NCI-H510A (cell line): ENCODE measurements at places on chromosomes 16 and 17.

- no peak for DNase-seq
These were observed 743 bp downstream of the SHCBP1 start for GRCh38 chr16:46620266-46621005.

GRCh38 chr17:35345926-35346771, 27.3 kb downstream of the SLFN11 start:
- no peak for DNase-seq

DNA sequence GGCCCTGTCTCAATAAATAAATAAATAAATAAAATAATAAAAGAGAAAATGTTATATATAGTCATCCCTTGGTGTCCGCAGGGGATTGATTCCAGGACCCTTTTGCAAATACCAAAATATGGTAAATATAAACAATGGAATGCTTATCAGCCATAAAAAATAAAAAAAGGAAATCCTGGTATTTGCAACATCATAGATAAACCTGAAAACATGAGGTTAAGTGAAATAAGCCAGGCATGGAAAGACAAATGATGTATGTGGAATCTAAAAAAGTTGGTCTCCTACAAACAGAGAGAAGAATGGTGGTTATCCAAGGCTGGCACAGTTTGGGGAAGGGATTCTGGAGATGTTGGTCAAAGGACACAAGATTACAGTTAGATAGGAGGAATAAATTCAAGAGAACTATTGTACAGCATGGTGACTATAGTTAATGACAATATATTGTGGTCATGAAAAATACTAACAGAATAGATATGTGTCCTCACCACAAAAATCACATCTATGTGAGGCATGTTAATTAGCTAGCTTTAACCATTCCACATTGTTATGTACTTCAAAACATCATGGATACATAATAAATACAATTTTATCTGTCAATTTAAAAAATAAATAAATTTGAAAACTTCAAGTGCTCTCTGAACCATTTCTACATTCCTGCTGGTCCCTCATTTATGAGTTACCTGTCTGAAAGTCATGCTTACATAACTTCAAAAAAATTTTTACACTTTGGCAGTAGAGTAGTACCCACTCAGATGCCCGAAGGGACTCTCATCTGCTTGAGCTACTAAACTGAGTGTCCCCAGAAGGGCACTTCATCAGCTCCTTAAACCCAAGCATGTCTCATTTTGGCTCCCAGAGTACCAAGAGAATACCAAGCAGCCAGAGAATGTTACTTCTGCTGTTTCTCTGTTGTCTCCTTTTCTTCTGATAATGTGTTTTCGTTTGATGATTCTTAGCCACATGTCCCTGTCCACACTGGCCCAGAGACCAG, 26.6 kb downstream of the N4BP1 start:
- DNase-seq = no peak

DNA sequence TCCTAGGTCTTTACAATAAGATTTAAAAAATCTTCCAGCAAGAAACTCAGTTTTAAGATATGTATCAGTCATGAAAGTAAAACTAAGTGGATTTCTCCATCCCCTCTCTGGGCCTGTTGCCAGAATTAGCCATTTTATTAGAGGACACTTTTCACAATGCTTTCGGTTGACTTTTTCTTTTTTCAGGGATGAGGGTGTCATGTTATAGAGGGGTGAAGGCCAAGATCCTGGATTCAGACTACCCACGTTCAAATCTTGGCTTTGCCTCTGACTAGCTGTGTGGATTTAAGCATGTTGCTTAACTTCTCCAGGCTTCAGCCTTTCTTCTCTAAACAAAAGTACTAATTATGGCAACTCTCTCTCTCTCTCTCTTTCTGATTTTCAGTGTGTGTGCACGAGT, 111.7 kb upstream of the COX10 start:
- no peak for DNase-seq

- DNase-seq = no peak
These were observed 144.4 kb downstream of the PCTP start for GRCh38 chr17:55895112-55895759.

- peak; percentile 44 for DNase-seq
These were observed 28.6 kb upstream of the METRNL start for GRCh38 chr17:83050651-83051395.

GRCh38 chr17:42660692-42661345, 1.7 kb downstream of the TUBG2 start:
- DNase-seq = no peak

DNA sequence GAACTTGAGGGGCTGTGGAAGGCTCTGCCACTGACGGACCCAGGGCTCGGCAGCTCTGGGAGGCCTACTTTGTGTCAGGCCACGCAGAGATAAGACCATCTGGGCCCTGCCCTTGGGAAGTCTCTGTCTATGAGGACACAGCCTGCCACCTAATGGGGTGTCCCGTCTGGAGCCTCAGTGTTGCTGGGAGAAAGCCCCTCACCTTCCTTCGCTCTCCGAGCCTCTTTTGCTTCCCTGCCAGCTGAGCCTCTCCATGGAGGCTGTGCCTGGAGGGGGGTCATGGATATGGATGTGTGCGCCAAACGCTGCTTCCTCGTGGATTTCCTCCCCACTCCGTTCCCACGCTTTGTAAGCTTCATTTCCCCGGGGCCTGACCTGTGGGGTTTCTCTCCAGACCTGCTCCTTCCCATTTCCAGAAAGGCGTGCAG, 228.8 kb downstream of the SEC14L1 start:
- DNase-seq = no peak

GRCh38 chr17:2855063-2855600, 58.9 kb downstream of the RAP1GAP2 start:
- no peak for DNase-seq

- peak; percentile 90 for DNase-seq
These were observed 13.5 kb upstream of the CBX8 start for GRCh38 chr17:79810130-79811010.

- DNase-seq = no peak
These were observed 1.7 kb downstream of the PSMD11 start for GRCh38 chr17:32445971-32446370.

DNA sequence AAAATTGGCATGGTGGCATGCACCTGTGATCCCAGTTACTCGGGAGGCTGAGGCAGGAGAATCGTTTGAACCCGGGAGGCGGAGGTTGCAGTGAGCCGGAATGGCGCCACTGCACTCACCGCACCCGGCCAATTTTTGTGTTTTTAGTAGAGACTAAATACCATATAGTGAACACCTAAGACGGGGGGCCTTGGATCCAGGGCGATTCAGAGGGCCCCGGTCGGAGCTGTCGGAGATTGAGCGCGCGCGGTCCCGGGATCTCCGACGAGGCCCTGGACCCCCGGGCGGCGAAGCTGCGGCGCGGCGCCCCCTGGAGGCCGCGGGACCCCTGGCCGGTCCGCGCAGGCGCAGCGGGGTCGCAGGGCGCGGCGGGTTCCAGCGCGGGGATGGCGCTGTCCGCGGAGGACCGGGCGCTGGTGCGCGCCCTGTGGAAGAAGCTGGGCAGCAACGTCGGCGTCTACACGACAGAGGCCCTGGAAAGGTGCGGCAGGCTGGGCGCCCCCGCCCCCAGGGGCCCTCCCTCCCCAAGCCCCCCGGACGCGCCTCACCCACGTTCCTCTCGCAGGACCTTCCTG, at the start of gene HBQ1:
Gene HBQ1 (plus strand): TSS at position 359 of the 575 bp plus-strand sequence. CDS start 28 bp downstream, at position 387.
- DNase-seq = no peak

DNA sequence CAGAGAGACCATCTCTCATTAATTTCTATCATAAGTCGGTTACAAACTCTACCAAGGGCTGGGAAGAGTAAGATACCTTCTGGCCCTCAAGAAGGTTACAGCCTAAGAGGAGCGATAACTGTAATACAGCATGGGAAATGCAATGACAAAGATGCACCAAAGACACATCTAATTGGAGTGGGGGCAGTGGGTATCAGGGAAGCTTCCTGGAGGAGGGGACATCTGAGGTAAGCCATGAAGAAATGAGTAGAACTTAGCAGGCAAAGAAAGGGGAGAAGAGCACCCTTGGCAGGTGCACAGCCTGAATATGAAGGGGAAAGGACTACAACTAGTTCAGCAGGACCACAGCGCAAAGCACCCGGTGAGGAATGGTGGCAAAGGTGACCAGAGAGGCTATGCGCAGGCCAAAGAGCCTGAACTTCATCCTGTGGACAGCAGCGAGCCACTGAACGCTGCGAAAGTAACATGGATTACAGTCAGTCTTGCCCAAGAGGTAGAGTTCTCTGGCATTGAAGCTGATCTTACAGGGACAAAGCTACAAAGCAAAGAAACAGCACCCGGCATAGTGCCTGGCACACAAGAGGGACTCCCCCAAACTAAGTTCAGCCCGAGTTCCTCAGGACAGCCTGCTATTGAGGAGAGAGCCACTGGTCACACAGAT, 2.8 kb downstream of the TBC1D10B start:
- no peak for DNase-seq

- no peak for DNase-seq
These were observed 229.2 kb downstream of the STX8 start for GRCh38 chr17:9346296-9346926.

- no peak for DNase-seq
These were observed 146.1 kb downstream of the GAS7 start for GRCh38 chr17:10052106-10052813.

- DNase-seq = no peak
These were observed 22.3 kb downstream of the C16orf90 start for GRCh38 chr16:3472878-3473595.

GRCh38 chr17:58913971-58914769, 158.5 kb downstream of the PPM1E start:
- no peak for DNase-seq

- no peak for DNase-seq
These were observed 26.3 kb downstream of the ZC3H18 start for GRCh38 chr16:88596483-88596882.

GRCh38 chr17:52751051-52751450, 592.5 kb upstream of the CA10 start:
- peak; percentile 77 for DNase-seq

- no peak for DNase-seq
These were observed 30.9 kb downstream of the XPO6 start for GRCh38 chr16:28180655-28181460.

- DNase-seq = no peak
These were observed 345.6 kb downstream of the CPPED1 start for GRCh38 chr16:12458051-12458450.

GRCh38 chr16:72850021-72850420, 197.9 kb downstream of the ZFHX3 start:
- DNase-seq = no peak

- DNase-seq = no peak
These were observed 143.4 kb downstream of the IRF8 start for GRCh38 chr16:86042393-86042792.

DNA sequence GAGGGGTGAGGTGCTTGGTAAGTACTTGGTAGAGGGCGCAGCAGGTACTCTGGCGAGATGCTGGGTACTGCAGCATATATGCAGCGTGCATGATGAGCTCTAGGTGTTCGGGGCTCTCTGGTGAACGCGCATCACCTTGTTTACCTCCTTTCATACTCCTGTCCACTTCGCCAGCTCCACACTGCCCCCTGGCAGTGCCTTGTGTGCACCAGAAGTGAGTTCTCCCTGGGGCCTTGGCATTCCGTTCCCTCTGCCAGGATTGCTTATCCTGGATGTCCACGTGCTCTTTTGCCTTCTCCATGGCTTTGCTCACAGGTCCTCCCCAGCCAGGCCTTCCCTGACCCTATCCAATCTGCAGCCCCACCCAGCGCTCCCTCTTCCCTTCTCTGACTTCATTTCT, 154.2 kb downstream of the MRM1 start:
- DNase-seq = peak; percentile 44

GRCh38 chr16:17885659-17886207, 415.0 kb upstream of the XYLT1 start:
- no peak for DNase-seq

DNA sequence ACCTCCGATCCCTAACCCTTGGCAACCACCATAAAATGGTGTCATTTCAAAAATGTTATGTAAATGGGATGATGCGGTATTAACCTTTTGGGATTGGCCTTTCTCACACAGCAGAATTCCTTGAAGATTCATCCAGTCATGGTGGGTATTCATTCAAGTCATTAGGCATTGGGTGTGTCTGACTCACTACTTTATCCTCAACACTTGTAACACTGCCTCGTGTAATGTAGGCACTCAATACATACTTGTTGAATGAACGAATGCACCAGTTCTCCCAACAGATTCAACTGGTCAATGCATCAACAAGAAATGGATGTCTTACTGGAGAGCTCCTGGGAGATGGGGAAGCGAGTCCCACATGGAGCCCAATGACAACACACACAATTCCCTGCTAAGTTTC, 21.8 kb upstream of the GAN start:
- DNase-seq = no peak

GRCh38 chr17:76014100-76014924, 12.8 kb downstream of the EVPL start:
- peak; percentile 82 for DNase-seq

- DNase-seq = no peak
These were observed 107.4 kb upstream of the CES5A start for GRCh38 chr16:55982597-55982996.

DNA sequence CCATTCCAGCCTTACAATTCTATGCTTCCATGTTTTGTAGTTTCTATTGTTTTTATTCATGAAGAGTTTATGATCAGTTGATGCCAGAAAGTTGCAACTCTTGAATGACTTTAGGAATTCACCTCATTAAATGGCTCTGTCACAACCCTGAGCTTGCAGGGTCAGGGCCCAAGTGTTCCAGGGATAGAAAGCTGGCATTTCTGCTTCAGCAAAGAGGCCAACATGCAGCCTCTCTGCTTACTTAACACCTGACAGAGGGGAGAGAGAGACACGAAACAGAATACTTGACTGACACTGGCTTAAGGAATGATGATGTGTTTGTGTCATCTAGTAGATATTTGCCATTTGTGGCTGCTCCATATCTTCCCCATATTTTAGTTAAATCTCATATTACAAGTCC, 328.1 kb downstream of the CA10 start:
- no peak for DNase-seq

DNA sequence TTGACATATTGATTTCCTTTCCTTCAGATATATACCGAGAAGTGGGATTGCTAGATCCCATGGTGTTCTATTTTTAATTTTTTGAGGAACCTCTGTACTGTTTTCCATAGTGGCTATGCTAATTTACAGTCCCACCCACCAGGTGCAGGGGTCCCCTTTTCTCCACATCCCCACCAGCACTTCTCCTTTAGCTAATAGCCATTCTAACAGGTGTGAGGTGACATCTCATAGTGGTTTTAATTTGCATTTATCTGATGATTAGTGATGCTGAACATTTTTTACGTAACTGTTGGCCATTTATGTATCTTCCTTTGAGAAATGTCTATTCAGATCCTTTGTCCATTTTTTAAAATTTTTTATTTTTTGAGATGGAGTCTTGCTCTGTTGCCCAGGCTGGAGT, 93.9 kb downstream of the SDR42E1 start:
- no peak for DNase-seq
